ENCODE measurements at places on chromosomes 7 and 10. TPM values are rescaled to one million over a fixed set of nuclear protein-coding genes. Genes with fewer than 3 reads are reported as not detected.

Gene RBP3
- not detected for total RNA-seq

Gene SPDYE2
- total RNA-seq, result 0.47 TPM

DNA sequence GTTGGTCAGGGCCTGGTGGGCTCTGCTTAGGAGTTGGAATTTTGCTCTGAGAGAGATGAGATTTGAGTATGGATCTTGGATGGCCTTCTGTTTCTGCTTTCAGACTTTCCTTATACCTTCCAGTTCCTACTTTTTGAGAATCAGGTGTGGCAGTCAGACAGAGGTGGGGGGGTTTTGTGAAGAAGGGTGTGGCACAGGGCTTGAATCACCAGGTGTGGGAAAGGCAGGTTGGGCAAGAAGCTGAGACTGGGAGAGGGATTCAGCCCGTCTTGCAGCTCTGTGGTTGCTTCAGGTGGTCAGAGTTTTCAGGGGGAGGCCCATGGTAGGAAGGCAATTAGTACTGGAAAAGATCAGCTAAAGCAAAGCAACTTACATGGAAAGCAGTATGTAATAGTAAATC lies 340.2 kb downstream of the LRMDA start:
- H3K27ac ChIP-seq, result no peak overlapping the region
- H3K4me1 ChIP-seq, result no peaks in the 10 kb centered on the region
- DNase-seq, result no peak
- H3K4me3 ChIP-seq, result no peak overlapping the region
- no peaks in the 10 kb centered on the region for H3K27me3 ChIP-seq

Gene SEMA3A
- total RNA-seq, result 0.41 TPM

GRCh38 chr7:121954803-121955202 lies 81.8 kb downstream of the PTPRZ1 start:
- no peak overlapping the region for H3K4me3 ChIP-seq
- H3K27ac ChIP-seq, result no peak overlapping the region
- H3K36me3 ChIP-seq, result no peaks in the 10 kb centered on the region

Data from B cell (primary cell).